ENCODE measurements at places on chromosomes 1 and 21. TPM values are rescaled to one million over a fixed set of nuclear protein-coding genes. Genes with fewer than 3 reads are reported as not detected.

SLAMF8 gene
- total RNA-seq: 2.7 TPM

ALG14 gene
- 3.3 TPM for total RNA-seq

ATF3 gene
- total RNA-seq: 10.0 TPM

CFAP126 gene
- total RNA-seq: not detected

MTARC2 gene
- total RNA-seq: 47.9 TPM

CELSR2 gene
- total RNA-seq: 5.9 TPM

LCE1F gene
- total RNA-seq: not detected

AHCYL1 gene
- 69.0 TPM for total RNA-seq
